ENCODE measurements at places on chromosomes 16 and 17.
A peak's percentile ranks its signal among the peaks of the same experiment; 100 is the strongest.

- no peak for DNase-seq
These were observed 27.3 kb upstream of the VPS4A start for GRCh38 chr16:69283851-69284250.

DNA sequence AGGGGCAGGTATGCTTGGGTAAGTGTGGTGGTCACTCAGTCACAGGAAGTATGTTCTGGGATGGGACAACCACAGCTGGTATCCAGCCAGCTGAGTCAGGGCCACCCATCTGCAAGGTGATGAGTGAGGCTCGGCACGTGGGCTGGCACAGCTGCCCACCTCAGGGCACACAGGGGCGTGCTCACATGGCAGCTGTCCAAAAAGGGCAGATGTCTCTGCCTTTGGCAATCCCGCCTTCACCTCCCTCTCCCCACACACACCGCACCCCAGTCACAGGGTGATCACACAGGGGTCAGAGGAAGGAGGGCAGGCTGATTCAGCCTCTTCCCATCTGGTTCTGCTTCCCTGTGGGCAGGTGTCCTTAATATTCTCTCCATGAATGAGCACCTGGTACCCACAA, 85.9 kb upstream of the TOB1 start:
- DNase-seq, result no peak

DNA sequence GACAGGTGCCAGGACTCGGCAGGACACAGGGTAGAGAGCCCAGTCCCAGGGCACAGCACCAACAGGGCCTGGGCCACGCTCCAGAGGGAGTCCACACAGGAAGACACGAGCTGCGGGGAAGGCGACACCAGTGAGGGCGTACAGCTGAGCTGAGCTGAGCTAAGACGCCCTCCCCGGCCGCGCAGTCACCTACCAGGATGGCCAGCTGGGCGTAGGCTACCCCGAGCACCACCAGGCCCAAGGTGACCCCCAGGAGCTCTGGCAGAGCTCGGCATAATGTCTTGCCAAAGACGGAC, 42.6 kb downstream of the TSC2 start:
- no peak for DNase-seq

GRCh38 chr17:11326492-11326891, 85.5 kb downstream of the SHISA6 start:
- DNase-seq, result no peak

- no peak for DNase-seq
These were observed 347.1 kb upstream of the CA10 start for GRCh38 chr17:52505601-52506000.

DNA sequence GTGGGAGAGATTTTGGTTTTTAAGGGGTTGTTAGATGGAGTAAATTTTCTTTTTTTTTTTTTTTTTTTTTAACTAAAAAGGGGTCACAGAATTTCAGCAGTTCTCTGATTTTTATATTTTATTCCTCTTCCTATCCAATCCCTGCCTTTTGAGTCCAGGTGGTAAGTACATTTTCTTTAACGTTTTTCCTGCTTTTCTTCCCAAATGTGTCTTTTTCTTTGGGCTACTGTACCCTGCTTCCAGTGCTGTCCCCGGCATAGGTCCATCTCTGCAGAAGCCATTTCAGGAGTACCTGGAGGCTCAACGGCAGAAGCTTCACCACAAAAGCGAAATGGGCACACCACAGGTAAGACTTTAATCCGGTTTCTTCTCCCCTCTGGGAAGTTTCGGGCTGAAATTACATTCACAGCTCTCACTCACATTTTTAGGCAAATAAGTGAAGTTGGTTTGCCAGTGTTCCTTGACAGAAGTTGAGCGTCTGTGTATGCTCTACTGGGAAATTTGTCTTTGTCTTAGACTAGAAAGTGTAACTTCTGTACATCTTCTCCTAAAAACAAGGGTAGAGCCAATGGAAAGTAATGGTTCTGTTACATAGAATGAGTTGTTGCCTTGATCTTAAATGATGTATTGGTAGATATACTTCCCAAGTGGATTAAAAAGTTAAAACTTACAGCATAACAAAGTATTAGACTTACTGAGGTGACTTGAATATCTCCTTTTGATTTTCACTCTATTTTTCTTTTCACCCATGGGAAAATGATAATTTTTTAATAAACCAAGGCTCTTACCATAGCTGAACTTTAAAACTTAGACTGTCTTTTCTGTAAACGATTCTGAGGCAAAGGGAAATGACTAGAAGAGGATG, 54.5 kb downstream of the TUBD1 start:
- no peak for DNase-seq

DNA sequence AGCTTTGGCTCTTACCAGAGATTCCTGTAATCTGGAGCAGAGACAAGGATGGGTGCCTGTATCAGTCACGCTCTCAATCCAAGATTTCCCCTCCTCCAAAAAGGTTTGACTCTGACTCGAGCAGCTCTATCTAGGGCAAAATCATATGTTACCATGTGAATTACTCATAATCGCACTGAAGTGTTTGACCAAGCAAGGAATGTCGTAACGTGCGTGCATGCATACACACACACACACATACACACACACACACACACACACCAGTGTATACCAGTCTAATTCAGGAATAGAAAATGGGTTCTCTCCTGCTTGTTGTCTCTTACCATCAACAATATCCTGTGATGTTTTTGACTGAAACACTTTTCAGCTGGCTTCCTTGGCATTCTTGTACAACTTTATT, 835.1 kb downstream of the KCNJ2 start:
- DNase-seq, result no peak

GRCh38 chr17:56598466-56598865, 5.0 kb downstream of the NOG start:
- no peak for DNase-seq

DNA sequence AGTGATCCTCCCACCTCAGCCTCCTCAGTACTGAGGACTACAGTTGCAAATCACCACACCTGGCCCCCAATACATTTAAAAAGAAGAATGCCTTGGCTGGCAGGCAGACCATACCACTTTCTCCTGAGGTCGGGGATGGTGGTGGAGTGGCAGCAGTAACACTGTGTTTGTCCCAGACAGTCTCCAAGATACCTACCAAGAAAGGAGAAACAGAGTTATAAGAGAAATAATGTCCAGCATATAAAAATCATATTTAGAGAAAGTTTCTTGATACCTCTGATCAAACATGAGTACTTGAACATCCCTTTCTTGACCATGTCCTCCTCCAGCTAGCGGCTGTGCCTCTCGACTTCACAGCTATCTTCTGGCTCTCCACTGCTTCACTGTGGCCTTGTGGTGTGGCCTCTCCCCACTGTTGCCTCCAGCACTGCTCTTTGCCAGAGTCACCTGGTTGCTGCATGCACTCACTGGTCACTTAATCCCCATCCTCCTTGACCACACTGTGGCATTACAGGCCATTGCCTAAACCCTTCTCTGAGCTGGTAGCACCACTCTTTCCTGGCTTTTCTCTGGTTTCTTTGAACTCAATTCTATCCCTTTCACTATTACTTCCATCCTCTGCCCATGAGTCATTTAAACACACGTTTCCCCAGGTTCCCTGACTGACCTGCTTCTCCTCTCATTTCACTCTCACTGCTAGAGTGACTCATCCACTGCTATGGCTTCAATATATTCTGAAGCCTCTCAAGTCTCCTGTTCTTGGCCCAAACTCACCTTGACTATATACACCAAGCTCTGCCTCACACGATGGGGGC, 45.2 kb downstream of the XPO6 start:
- no peak for DNase-seq

DNA sequence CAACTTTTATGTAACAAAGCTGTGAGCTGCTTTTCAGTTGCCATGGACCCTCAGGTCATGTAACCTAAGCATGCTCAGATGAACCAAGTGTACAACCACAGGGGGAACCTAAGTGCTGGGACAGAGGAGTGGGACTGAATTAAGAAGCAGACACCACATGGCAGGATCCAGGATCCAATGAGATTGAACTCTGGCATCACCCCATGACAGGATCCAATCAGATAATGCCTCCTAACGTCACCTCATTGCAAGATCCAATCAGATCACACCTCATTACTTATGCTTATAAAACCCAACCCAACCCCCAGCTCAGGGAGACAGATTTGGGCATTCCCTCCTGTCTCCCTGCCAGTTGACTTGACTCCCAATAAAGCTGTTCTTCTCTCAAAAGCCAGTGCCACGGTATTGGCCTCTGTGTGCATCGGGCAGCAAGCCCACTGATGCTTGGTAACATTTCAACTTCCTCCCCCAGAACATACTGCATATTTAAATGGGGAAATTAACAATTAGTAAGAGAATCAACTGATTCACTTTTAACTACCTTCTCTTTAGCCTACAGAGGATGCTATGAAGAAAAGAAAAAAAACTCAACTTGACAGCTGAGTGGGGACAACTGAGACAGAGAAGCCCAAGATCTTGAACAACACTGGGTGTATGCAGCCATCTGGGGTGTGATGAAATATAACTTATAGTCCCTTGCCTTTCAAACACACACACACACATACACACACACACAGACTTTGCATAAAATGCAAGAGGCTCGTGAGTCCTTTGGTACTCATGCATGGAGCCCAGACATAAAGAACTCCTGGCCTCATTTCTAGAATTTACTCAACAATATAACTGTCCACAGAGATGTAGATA, 148.4 kb downstream of the SLC39A11 start:
- DNase-seq, result no peak

- DNase-seq, result no peak
These were observed 2.4 kb upstream of the SPOP start for GRCh38 chr17:49680314-49680713.

DNA sequence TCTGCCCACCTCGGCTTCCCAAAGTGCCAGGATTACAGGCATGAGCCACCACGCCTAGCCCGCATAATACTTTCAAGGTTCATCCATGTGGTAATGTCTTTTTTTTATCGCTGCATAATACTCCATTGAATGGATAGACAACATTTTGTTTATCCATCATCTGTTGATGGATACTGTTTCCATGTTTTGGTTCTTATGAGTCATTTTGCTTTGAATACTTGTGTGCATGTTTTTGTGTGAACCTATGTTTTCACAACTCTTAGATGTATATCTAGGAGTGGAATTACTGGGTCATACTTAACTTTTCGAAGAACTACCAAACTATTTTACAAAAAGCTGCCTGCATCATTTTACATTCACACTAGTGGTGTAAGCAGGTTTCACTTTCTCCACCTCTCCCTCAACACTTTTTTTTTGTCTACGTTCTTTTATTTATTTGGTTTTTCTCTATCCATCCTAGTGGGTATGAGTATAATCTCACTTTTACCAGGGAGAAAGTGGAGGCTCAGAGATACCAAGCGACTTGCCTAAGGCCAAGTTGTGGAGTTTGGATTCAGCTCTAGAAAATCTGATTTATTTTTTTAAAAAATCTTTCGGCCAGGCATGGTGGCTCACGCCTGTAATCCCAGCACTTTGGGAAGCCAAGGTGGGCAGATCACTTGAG, 151.2 kb downstream of the CMIP start:
- no peak for DNase-seq

DNA sequence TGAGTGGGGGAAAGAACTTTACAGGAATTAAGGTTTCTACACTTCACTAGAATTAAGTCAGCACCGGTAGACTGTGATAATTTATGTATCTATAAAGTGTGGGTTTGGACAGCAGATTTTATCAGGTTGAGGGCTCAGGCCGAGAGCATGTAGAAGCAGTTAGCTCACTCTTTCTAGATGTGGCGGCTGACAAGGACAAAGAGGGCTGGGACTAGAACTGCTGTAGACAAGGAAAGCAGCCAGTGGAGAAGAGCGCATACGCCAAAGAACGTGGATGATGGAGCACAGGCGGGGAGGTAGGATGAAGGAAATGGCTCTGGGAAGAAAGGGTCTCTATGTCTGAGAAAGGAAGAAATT, 504 bp upstream of the GOSR1 start:
- DNase-seq, result no peak

- no peak for DNase-seq
These were observed 35.5 kb downstream of the SOST start for GRCh38 chr17:43722870-43723665.

GRCh38 chr17:74623693-74624093, at the start of gene CD300E:
CD300E (minus strand) TSS chr17:74623738; CDS start chr17:74623621, 117 bp downstream.
- no peak for DNase-seq

DNA sequence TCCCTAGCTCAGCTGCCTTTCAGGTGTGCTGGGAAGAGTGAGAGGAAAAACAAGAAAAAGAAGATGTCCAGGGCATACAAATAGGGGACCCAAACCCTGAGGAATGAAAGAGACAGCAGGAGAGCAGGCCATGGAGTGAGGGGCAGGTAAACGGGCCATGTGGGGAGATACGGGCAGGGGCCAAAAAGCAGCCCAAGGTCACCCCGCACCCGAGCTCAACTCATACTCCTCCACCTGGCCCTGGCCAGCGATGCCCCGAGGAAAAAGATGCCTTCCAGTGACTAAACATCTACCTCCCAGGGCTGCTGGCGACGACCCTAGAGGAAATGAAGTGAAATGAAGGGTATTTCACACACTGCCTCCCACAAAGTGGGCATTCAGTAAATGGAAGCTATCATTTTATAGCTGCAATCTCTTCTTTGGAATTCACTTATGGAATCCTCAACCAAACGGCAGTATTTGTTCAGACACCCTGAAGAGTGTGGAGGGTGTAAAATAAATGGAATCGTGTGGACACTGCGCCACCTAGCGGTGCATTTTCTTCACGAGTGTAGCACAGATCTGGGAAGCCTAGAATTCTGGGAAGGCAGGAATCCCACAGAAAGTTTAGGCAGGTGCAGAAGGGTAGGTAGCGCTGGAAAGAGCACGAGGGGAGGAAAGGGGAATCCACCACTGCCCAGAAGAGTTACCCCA, 14.9 kb downstream of the ELAC2 start:
- peak; percentile 5 for DNase-seq

Data from stimulated activated CD8-positive, alpha-beta memory T cell treated with anti-CD3 and anti-CD28 coated beads, Interleukin-7, amount 100 ng/mL, for 4 hours (primary cell).